ENCODE measurements at places on chromosomes 16 and 17. TPM values are rescaled to one million over a fixed set of nuclear protein-coding genes. Genes with fewer than 3 reads are reported as not detected.

DNA sequence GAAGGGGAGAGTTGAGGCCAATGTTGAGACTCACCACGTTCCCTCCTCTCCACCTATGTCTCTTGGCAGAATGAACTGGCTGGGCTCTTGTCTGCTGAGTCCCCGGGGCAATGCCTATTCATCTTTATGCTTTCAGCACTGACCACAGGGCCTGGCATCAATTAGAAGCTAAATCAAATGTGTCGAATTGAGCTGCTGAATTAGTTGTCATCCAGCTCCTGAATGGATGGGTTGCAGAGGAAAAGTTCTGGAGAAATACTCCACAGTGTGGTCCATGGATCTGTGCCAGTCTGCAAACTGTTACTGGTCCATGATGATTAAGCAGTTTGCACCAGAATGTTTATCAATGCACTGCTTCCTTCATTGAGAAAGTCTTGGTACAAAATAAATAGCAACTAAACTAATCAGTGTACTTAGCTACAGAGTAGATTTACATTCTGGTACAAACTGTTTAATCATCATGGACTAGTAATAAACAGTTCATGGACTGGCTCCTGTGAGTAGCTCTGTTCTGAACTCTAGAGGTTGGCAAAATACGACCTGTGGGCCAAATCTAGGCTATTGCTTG lies 4.6 kb downstream of the CNGB1 start:
- H3K4me1 ChIP-seq, result no peaks in the 10 kb centered on the region
- no peak overlapping the region for H3K27ac ChIP-seq
- DNase-seq, result peak; percentile 20
- H3K4me3 ChIP-seq, result no peak overlapping the region
- no peaks in the 10 kb centered on the region for H3K36me3 ChIP-seq

PKMYT1 gene
- 3.9 TPM for total RNA-seq

DNA sequence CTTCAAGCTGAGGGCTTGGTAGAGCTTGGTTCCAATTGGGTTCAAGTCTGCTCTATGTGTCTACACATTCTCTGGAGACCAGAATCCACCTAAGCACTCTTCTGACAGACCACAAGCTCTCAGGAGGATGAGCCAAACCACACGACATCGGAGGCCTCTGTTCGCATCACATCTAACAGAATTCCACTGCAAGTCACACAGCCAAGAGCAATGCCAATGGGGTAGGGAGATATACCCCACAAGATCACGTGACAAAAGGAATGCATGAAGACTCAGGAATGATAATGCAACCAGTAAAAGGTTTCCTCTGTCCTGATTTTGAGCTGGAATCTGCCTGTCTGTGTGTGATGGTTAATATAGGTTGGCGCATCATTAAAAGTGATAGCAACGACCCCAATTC lies 46.6 kb upstream of the RPL38 start:
- no peaks in the 10 kb centered on the region for H3K4me1 ChIP-seq
- no peaks in the 10 kb centered on the region for H3K27me3 ChIP-seq
- H3K4me3 ChIP-seq, result no peak overlapping the region
- no peaks in the 10 kb centered on the region for H3K36me3 ChIP-seq
- DNase-seq, result no peak

DNA sequence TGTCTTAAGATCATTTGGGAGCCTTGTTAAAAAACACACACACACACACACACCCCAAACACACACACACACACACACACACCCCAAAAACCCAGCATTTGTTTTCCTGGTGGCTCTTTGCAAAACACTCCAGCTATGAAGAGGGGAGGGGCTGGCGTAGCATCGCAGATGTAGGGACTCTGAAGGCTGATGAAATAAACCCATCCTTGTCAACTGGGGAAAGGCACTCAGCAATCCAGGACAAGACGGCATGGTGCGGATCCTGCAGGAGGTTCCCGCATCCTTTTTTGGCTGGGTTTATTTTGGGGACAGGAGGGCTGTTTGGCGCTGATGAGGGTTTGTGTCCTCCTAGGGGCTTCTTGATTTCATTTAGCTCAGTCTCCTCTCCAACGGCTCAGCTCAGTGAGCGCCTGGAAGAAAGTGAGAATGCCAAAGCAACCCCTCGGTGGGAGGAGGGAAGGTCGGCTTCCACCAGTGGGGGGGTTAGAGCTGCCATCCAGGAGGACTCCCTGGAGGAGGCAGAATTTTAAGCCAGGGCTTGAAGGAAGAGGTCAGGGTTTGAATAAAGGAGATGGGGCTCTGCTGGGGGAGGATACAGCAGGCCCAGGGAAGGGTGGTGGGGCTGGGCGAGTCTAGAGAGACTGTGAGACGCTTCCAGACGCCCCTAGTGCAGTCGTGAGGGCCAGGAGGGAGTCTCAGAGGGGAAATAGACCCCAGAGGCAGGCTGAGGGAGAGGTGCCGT lies 12.4 kb upstream of the GSE1 start:
- no peak overlapping the region for H3K4me3 ChIP-seq
- no peak for DNase-seq
- peaks cover 14% of the 10 kb centered on the region for H3K4me1 ChIP-seq

DNA sequence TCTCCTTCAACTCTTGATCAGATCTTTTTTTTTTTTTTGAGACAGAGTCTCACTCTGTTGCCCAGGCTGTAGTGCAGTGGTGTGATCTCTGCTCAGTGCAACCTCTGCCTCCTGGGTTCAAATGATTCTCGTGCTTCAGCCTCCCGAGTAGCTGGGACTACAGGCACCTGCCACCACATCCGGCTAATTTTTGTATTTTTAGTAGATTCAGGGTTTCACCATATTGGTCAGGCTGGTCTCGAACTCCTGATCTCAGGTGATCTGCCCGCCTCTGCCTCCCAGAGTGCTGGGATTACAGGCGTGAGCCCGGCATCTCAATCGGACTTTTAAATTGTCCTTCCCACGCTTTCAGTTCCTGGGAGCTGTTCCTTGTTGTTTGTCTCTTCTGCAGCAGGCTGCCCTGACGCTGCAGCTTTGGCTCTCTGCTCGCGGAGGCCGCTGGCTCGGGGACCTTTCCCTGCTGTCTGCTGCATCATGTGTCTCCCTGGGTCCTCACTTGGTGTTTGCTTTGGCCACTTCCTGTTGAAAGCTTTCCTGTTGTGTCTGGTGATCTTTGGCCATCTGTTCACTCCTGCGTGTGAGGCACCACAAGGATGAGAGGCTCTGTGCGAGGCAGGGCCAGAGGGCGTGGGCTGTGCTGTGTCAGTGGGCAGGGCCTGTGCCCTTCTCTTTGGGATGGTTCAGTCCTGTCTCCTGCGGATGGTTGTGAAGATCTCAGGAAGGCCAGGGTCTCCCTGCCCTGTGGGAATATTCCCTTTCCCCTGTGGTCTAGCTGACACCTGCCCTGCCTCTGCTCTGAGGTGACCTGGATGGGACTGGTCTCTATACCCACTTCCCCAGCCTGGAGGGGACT lies 18.4 kb upstream of the CAPN15 start:
- H3K27ac ChIP-seq, result no peak overlapping the region
- H3K36me3 ChIP-seq, result no peaks in the 10 kb centered on the region
- H3K4me1 ChIP-seq, result no peaks in the 10 kb centered on the region
- DNase-seq, result no peak
- H3K4me3 ChIP-seq, result no peak overlapping the region
- no peaks in the 10 kb centered on the region for H3K27me3 ChIP-seq

Measured in astrocyte (in vitro differentiated cells and primary cell).